ENCODE measurements at places on chromosomes 3 and 15.

DNA sequence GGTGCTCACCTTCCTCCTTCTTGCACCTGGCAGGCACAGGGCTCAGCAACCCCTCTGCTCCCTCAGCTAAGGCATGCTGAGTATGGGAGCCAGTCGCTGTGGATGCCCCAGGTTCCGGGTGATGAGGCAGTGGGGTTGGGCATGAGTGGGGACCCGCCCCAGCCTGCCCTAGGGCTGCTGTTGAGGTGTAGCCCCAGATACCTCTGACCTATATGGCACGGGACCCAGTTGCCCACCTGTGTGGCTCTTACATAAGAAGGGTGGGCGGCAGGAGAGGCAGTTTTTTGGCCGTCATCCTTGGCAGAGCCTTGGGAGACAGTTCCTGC lies 21.0 kb downstream of the ACSBG1 start:
- DNase-seq, result no peak

DNA sequence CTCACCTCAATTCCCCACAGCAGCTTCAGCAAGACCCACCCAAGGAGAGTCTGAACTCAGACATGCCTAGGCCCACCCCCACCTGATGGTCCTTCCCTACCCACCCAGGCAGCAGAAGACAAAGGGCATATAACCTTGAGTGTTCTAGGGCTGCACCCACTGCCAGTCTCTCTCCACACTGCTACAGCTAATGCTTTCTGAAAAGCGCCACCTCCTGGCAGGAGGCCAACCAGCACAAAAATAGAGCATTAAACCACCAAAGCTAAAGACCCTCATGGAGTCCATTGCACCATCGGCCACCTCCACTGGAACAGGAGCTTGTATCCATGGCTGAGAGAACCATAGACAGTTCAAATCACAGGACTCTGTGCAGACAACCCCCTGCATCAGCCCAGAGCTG lies 11.3 kb upstream of the RPL39L start:
- peak; percentile 17 for DNase-seq

GRCh38 chr3:144879701-144880100 lies 908.1 kb downstream of the DIPK2A start:
- no peak for DNase-seq

GRCh38 chr15:97874139-97874538 lies 86.4 kb upstream of the ARRDC4 start:
- no peak for DNase-seq

GRCh38 chr15:57550640-57551039 lies 41.1 kb upstream of the MYZAP start:
- no peak for DNase-seq

- DNase-seq, result peak; percentile 74
Observed at GRCh38 chr3:27633224-27633545, 88.9 kb downstream of the EOMES start.

- no peak for DNase-seq
Observed at GRCh38 chr3:67650084-67650483, 4.3 kb downstream of the SUCLG2 start.

GRCh38 chr15:27234593-27234992 lies 263.6 kb downstream of the GABRG3 start:
- no peak for DNase-seq

DNA sequence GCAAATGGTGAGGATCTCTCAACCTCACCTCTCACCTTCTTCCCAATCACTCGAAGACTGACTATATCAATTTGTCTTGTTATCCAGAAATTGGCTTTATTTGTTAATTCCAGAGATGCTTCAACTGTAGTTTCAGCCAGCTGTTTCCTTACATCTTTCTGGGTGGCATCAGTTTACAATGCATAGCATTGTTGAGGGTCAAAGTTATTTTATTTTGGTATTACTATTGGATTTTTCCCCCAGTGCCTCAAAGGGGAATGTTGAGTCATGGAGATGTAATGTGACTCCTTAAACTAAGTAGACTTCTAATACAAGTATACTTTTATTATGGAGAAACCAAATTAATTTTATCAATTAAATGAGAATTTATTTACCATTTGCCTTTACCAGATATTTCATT lies 351.6 kb downstream of the TIGIT start:
- peak; percentile 58 for DNase-seq

- DNase-seq, result no peak
Observed at GRCh38 chr3:118332699-118333098, 701.9 kb downstream of the IGSF11 start.

GRCh38 chr3:49732597-49732996 lies 8.8 kb upstream of the GMPPB start:
- no peak for DNase-seq

GRCh38 chr3:157040456-157040855 lies 119.5 kb downstream of the CCNL1 start:
- no peak for DNase-seq

- no peak for DNase-seq
Observed at GRCh38 chr3:9949115-9949514, 3.1 kb downstream of the PRRT3 start.

- DNase-seq, result no peak
Observed at GRCh38 chr3:190502946-190503345, 10.9 kb upstream of the IL1RAP start.
